Head of caudate nucleus (tissue), 42 donors: ENCODE measurements at places on chromosomes 1 and 21.

- DNase-seq, result no peak
These were observed 23.8 kb downstream of the C1orf198 start for GRCh38 chr1:230844561-230844960.

DNA sequence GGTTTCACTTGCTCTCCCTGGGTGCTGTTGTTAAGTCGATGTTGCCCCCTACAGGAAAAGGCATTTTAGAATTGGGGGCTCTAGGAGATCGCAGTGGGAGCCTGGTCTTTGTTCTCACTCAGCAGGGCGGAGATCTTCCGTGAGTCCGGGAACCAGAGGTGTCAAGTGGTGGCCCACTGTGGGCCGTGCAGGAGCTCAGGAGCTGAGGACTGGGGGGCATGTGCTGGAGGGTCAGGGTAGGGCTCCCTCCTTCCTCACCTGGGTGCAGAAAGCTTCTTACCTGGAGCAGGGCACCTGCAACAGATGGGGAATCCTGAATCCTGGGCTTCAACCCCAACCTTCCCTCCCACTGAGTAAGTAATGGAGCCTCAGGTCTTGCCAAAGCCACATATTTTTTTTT, 392.7 kb downstream of the NPHP4 start:
- no peak for DNase-seq

- DNase-seq, result no peak
These were observed 31.0 kb downstream of the AGO4 start for GRCh38 chr1:35838693-35839245.

DNA sequence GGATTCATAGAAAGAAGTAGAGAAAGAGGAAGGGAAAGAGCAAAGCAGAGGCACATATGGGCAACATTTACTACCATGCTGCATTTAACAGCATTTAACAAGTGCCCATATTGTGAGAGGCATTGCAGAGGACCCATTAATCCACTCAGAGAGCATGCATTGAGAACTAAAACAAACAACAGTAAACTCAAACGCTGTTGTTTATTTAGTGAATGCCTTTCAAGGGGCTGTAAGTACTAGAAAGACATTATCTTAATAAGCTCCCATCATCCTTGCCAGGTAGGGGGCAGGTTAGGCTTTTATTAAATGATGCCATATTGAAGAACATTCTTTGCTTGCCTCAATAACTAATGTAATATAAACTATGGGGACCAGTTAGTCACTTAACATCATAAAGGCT, 254.3 kb upstream of the DAB1 start:
- DNase-seq, result no peak

DNA sequence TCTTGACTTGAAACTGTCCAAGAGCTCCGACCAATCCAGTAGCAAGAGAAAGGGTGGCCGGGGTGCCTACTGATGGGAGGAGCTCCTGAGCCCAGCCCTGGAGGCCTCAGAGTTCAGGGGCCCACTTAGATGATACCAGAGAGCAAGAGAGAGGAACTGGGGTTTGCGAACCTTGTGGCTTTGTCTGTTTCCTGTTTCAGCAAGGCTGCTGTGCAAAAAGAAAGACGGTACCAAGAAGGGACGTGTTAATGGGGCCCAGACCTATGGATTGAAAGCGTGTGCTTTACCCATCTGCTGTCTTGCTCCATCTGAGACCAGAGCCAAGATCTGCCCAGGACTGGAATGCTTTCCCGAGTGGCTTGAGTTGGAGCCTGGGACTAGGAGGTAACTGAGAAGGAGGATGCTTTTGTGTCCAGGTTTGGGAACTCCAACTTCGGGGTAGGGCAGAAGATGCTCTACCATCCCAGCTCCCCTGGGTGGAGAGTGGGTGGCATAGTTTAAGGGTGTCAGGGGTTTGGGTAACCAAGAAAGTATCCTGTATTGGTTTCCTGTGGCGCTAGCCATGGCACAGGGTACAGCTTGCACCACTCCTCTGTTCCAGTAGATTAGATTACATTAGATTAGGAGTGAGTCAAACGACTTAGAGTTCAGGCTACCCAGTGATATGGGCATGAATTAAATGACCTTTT, at the start of gene TRAF3IP3:
TRAF3IP3 (plus strand) TSS at position 128 of the 689 bp plus-strand sequence. CDS start 3,987 bp downstream, outside the sequence.
- peak; percentile 27 for DNase-seq

- no peak for DNase-seq
These were observed 526.3 kb downstream of the MATN1 start for GRCh38 chr1:30196872-30197638.

DNA sequence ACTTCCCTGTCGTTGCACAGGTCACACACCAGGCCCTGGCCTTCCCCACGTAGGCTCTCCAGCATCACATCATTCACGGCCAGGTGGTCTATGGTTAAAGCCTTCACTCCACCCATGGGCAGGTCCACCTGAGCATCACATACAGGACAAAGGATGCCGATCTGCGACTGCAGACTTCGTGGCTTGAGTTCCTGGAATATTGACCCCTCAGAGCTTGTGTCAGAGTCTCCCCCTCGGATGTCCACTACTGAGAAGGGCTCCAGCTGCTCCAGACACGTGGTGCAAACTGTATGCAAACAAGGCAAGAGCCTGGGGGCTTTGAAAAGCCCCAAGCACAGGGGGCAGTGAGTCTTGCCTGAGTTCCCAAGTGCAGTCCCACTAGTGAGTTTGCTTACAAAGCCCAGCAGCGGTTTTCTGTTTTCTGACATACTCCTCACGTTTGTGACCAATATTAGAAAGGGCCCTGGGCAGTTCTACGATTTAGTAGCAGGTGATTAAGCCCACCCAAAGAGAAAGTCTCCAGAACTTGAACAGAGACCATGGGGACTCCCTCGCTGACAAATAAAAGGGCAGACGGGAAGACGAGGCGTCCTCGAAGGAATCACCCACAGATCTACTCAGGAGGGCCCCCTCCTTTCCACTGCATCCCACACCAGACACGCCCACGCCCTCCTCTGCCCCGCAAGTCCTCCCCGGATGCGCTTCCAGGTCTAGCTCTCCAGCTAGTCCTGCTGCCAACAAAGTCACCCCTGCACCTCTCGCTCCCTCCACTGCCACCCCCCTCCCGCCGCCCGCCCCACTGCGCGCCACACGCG, 568 bp downstream of the TRIM45 start:
- DNase-seq, result no peak

DNA sequence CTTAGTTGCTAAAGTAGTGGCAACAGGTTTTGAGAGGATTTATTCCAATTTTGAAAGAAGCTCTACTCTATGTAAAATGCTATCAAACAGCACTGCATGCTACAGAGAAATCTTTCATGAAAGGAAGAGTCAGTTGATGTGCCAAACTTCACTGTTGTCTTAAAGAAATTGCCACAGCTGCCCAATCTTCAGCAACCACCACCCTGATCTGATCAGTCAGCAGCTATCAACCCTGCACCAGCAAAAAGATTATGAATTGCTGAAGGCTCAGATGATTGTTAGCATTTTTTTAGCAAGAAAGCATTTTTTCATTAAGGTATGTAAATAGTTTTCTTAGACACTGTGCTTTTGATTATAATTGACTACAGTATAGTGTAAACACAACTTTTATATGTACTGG, 49.6 kb downstream of the SLC9C2 start:
- DNase-seq, result no peak
